ENCODE measurements at places on chromosomes 3 and 15. TPM values are rescaled to one million over a fixed set of nuclear protein-coding genes. Genes with fewer than 3 reads are reported as not detected.

GRCh38 chr3:3599016-3599415 lies 200.2 kb upstream of the LRRN1 start:
- DNase-seq = no peak

- DNase-seq = no peak
Measured at GRCh38 chr3:3504686-3505085, 294.5 kb upstream of the LRRN1 start.

GRCh38 chr3:11088831-11089230 lies 65.5 kb upstream of the HRH1 start:
- DNase-seq = no peak

DNA sequence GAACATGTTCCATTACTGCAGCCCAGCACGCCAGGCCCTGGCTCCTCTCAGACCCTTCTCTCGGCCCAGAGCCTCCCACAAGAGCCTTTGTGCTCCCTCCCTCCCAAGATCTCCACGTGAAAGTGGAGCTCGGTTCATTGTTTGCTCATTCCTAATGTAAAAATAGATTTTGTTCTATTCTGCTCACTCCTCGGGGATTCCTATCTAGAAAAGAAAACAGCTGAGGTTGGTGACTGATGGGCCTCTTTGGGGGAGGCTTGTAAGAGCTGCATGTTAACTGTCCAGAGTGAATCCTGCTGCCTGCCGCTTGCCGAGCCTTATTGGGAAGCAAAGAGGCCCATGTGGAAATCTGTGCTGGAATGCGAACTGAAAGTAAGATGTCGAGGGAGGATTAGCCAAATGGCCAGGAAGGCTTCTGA lies 267.1 kb downstream of the LRTM1 start:
- no peak for DNase-seq

U2SURP gene
- 14.8 TPM for polyA plus RNA-seq

ROBO1 gene
- polyA plus RNA-seq = 22.2 TPM

TTLL13 gene
- 0.06 TPM for polyA plus RNA-seq

Data from SK-N-SH (cell line).